Spinal cord (tissue), 10 donors: ENCODE measurements at places on chromosomes 2 and 18.
A peak's percentile ranks its signal among the peaks of the same experiment; 100 is the strongest.

- peak; percentile 92 for DNase-seq
These were observed 69.4 kb upstream of the REV1 start for GRCh38 chr2:99559075-99559662.

- no peak for DNase-seq
These were observed 142.3 kb upstream of the LRRTM4 start for GRCh38 chr2:77664491-77664890.

GRCh38 chr2:232838406-232838874 is 31.6 kb upstream of the SNORC start:
- DNase-seq, result no peak

DNA sequence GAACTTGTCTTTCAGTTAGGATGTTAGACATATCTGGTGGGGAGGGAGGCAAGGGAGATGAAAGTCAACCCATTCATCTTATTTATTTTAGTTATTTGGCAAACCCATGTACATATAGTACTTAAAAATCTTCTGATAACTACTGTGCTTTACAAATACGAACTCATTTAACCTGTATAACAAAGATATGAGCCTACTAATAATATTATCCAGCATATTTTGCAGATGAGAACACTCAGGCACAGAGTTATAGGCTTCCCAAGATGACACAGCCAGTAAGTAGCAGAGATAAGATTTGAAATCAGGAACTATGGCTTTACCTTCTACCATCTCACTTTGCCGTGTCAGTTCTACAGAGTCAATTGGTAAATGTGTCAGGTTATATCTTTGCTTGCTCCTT is 262.6 kb upstream of the DOK6 start:
- DNase-seq, result no peak

DNA sequence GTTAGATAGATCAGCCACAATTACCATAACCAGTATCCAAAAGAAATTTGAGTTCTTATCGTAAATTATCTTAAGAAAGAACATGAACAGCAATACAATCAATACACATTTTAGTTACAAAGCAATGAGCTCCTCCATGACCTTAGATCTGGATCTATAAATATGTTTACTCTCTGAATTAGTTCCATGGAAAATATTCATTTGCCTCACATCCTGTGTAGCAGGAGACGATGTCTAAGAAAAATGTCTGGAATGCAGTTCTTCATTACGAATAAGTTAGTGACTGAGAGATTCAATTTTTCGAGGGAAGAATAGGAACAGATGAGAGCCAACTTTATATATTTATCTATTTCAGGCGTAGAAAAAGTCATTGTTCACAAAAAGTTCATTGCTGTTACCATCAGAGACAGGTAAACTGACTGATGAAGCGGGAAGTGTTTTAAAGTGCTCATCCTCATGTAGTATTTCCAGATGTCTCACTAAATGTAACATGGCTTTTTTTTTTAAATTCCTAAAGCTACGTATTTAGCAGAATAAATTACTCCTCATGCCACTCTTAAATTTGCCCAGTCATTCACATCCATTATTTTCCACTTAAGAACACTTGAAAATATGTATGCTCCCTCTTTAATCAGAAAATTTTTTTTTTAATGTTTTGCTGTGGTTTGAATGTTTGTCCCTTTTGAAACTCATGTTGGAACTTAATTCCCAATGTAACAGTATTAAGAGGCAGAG is 106.5 kb upstream of the SCN1A start:
- DNase-seq, result no peak

- no peak for DNase-seq
These were observed 50.1 kb upstream of the NOSTRIN start for GRCh38 chr2:168752361-168752760.

GRCh38 chr2:1478311-1479305 is 65.3 kb downstream of the TPO start:
- DNase-seq, result no peak

GRCh38 chr2:142940606-142941223 is 63.3 kb downstream of the KYNU start:
- DNase-seq, result no peak
